ENCODE measurements at places on chromosomes 13 and 19.

- no peak for DNase-seq
Measured at GRCh38 chr13:50735071-50735470, 108.4 kb downstream of the DLEU7 start.

GRCh38 chr19:6221220-6221877 lies 58.4 kb downstream of the MLLT1 start:
- no peak for DNase-seq

DNA sequence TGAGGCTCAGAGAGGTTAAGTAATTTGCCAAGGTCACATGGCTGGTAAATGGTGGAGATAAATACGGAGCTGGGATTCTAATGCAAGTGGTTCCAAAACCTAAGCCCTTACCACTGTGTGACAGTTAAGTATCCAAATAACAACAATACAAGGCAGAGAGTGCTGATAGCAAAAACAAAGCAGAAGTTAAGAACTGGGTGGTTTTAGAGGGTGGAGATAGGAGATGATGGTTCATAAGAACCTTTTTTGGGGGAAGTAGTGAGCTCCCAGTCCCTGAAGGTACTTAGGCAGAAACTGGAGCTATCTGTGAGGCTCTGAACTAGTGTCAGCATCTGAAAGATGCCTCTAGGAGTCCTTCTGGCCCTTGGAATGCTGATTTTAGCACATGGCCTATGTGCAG lies 56.2 kb upstream of the UBE2L5 start:
- DNase-seq, result no peak

DNA sequence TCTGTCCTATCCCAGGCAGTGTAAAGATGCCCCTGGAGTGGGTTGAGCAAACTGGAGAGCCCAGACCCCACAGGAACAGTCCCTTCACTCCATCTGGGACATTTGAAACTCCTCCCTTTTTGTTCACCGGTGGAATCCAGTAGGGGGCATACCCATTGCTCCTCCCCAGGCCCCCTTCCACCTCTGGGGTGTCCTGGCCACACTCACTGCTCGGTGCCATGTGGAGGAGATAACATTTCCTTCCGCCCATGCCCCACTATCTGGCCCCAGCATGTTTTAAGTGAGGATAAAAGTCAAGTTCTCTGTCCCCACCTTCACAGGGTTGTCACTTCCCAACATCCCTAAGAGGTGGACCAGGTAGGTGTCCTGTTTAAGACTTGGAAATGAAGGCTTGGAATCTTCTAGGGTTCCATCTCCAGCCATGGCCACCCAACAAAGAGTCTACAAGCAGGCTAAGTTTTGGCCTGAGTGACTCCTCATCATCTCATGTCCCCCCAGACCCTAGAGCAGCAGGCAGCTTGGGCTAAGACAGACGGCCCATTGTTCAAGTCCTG lies 9.3 kb downstream of the ZNF526 start:
- DNase-seq, result no peak

DNA sequence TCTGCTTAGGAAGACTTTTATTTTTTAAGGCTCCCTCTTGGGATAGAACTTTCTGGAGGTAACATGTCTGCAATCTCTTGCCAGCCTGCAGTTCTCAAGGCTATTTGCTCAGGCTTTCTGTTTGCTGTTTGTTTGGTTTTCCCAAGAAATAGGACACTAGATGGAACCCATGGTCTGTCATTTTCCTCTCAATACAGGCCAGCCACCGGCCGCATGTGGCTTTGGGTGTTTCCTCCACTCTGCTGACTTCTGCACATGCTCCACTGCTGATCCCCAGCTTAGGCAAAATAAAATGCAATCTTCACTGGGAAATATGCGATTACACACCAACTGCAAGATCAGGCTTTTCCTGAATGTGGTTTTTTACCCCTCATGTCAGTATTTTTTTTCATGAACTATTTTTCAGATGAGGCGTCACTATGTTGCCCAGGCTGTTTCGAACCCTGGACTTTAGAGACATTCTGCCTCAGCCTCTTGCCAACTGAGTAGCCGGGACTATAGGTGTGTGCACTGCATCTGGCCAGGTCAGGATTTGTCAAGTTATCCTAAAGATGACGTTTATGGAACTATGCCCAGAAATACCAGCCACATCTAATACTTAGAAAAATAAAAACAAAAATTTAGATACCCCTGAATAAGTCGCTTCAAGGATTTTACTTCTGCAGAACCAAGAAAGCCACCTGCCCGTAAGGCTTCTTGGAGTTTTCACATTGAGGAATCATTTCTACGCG lies 94.3 kb upstream of the PABPC3 start:
- no peak for DNase-seq
